ENCODE measurements at places on chromosomes 2 and 18. TPM values are rescaled to one million over a fixed set of nuclear protein-coding genes. Genes with fewer than 3 reads are reported as not detected.

The SERPINB4 gene
- total RNA-seq = not detected

The EPC2 gene
- 29.7 TPM for total RNA-seq

The NRP2 gene
- 0.94 TPM for total RNA-seq

The SNRPD1 gene
- 165 TPM for total RNA-seq

The RAX gene
- not detected for total RNA-seq

GRCh38 chr18:27605107-27605834, 420.2 kb upstream of the CHST9 start:
- no peaks in the 10 kb centered on the region for H3K27me3 ChIP-seq
- DNase-seq = no peak
- H3K4me1 ChIP-seq = no peaks in the 10 kb centered on the region
- no peak overlapping the region for H3K4me3 ChIP-seq
- no peak overlapping the region for H3K27ac ChIP-seq

DNA sequence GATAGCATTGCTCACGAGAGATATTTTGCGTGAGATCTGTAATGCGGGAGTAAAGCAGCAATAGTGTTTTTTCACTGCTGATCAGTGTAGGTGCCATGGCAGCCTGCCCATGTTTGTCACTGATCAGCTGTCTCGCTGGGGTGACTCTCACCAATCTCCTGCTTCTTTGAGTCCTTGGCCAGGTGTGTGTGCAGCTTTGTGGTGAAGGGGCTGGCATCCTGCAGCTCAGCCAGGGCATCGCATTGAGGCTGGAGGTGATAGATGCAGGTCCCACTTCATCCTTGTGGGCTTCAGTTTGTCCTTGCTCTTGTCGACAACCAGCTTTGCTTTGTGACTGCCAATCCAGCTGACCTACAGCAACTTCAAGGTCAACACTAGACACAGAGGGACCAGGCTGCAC, 258.3 kb upstream of the CXCR4 start:
- H3K4me3 ChIP-seq = no peak overlapping the region
- no peak for DNase-seq
- H3K27ac ChIP-seq = no peak overlapping the region
- no peaks in the 10 kb centered on the region for H3K36me3 ChIP-seq
- H3K27me3 ChIP-seq = no peaks in the 10 kb centered on the region

GRCh38 chr2:64363848-64364247, 90.1 kb upstream of the LGALSL start:
- DNase-seq = no peak
- H3K4me3 ChIP-seq = no peak overlapping the region
- no peak overlapping the region for H3K27ac ChIP-seq
- no peaks in the 10 kb centered on the region for H3K36me3 ChIP-seq
- no peaks in the 10 kb centered on the region for H3K27me3 ChIP-seq
- no peaks in the 10 kb centered on the region for H3K4me1 ChIP-seq

DNA sequence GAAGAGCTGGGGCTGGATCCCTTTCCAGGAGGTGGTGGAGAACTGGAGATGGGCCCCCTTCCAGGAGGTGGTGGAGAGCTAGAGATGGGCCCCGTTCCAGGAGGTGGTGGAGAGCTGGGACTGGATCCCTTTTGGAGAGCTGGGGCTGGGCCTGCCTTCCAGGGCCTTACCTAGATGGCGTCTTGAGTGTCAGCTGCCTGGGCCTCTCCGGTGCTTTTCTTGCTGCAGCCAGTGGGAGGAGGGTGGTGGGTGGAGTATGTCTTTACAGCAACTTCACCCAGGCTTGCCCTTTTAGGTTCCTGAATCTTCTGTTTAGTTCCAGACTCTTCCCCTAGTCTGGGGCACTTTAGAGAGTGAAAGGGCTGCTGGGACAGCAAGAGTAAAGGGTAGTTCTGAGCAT, 19.1 kb upstream of the TXNDC2 start:
- H3K36me3 ChIP-seq = no peaks in the 10 kb centered on the region
- no peak overlapping the region for H3K27ac ChIP-seq
- DNase-seq = no peak

GRCh38 chr2:9586465-9586864, 30.8 kb upstream of the ADAM17 start:
- H3K27ac ChIP-seq = no peak overlapping the region
- DNase-seq = no peak
- H3K4me3 ChIP-seq = no peak overlapping the region
- H3K36me3 ChIP-seq = peaks cover 36% of the 10 kb centered on the region

GRCh38 chr18:23460285-23461273, 7.5 kb downstream of the RIOK3 start:
- no peaks in the 10 kb centered on the region for H3K27me3 ChIP-seq
- peaks cover 15% of the 10 kb centered on the region for H3K36me3 ChIP-seq
- DNase-seq = no peak
- H3K4me1 ChIP-seq = peaks cover 49% of the 10 kb centered on the region

DNA sequence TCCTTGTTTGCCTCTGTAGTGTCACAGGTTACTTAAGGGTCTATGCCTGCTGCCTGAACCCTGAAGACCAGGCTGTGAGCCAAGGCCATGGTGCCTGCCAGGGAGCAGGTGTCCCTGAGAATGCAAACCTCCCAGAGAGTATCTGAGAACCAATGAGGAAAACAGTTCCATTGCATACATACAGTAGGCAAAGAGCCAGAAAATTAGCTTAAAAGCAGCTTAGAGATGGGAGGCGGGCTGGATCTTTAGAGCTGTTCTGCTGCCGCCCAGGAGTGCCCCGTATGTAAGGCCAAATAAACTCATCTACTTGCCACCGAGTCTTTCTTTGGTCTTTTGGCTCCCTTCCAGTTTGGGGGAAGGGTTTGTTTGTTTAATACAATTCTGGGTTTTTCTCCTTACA, 327.9 kb downstream of the CLIP4 start:
- no peak for DNase-seq
- H3K27ac ChIP-seq = no peak overlapping the region
- H3K36me3 ChIP-seq = no peaks in the 10 kb centered on the region
- H3K4me3 ChIP-seq = no peak overlapping the region

- peak overlapping the region; percentile 81 for H3K4me3 ChIP-seq
- peaks cover 17% of the 10 kb centered on the region for H3K36me3 ChIP-seq
- peak overlapping the region; percentile 94 for H3K27ac ChIP-seq
- no peaks in the 10 kb centered on the region for H3K27me3 ChIP-seq
These were observed 4.6 kb downstream of the TGIF1 start for GRCh38 chr18:3454365-3455089.

GRCh38 chr2:123540291-123540690, 484.8 kb upstream of the CNTNAP5 start:
- no peak for DNase-seq
- H3K36me3 ChIP-seq = no peaks in the 10 kb centered on the region
- H3K4me3 ChIP-seq = no peak overlapping the region
- H3K27me3 ChIP-seq = no peaks in the 10 kb centered on the region
- H3K4me1 ChIP-seq = no peaks in the 10 kb centered on the region

Data from CD8-positive, alpha-beta memory T cell (primary cell).